ENCODE measurements at places on chromosomes 4 and X.

DNA sequence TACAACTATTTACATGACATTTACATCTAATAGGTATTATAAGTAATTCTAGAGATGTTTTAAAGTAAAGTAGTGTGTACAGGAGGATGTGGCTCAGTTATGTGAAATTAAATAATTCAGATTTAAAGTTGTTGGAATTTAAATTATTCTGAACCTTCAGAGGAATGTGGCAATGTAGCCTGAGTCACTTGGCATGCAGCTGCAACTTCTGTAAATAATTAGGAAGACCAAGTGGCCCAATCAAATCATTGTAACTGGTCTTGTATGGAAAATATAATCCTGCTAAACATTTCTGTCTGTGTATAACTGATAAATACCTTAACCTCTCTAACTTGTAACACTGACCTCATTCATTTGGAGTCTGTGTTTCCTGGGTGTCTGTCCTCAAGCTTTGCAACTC lies 828.9 kb downstream of the GLUD2 start:
- no peak for DNase-seq

- DNase-seq = no peak
Observed at GRCh38 chrX:7074148-7074907, 73.2 kb upstream of the STS start.

- no peak for DNase-seq
Observed at GRCh38 chrX:43016021-43016420, 238.1 kb upstream of the PPP1R2C start.

GRCh38 chr4:75907966-75908365 lies 5.7 kb upstream of the PPEF2 start:
- DNase-seq = no peak

- DNase-seq = no peak
Observed at GRCh38 chrX:78957768-78958130, 12.6 kb downstream of the P2RY10 start.

GRCh38 chr4:152258804-152259708 lies 276.8 kb downstream of the FBXW7 start:
- DNase-seq = no peak

- no peak for DNase-seq
Observed at GRCh38 chr4:85986266-85986665, 373.6 kb downstream of the MAPK10 start.

DNA sequence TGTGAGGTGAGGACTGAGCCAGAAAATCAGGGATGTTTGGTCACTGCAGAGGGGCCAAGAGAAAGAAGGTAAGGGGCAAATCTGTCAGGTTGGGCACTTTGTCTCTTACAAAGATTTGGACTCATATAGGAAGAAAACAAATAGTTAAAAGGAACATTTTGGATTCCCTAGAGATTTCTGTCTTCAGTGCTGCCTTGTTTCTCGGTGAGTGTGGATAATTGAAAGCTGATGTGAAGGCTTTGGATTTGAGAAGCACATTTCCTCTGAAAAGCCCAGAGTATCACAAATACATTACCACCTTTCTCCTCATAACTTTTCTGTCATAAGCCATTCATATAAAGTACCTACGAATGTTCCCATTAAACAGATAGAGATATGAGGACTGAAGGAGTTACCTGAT lies 107.5 kb downstream of the ATG4A start:
- DNase-seq = no peak

- no peak for DNase-seq
Observed at GRCh38 chr4:11149612-11150259, 279.0 kb downstream of the HS3ST1 start.

DNA sequence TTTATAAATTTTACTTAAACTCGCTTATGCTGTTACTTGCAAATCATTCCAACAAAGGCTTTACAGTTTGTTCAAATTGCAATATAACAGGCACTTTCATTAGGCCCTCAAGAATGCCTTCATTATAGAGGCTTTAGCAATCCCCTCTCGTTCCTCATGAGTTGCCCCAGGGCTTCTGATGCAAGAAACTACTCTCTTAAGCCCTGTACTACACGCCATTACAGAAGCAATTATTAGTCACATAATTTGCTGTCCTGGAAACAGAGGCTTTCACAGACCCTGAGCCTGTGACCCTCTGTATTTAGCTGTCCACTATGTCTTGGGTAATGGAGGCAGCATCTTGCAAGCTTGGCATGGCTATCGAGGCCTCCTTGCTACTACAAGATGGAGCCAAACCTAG lies 965.9 kb upstream of the DIAPH2 start:
- no peak for DNase-seq

GRCh38 chr4:100797791-100798190 lies 280.0 kb upstream of the EMCN start:
- DNase-seq = no peak

GRCh38 chr4:40840255-40840984 lies 90.7 kb downstream of the NSUN7 start:
- no peak for DNase-seq

DNA sequence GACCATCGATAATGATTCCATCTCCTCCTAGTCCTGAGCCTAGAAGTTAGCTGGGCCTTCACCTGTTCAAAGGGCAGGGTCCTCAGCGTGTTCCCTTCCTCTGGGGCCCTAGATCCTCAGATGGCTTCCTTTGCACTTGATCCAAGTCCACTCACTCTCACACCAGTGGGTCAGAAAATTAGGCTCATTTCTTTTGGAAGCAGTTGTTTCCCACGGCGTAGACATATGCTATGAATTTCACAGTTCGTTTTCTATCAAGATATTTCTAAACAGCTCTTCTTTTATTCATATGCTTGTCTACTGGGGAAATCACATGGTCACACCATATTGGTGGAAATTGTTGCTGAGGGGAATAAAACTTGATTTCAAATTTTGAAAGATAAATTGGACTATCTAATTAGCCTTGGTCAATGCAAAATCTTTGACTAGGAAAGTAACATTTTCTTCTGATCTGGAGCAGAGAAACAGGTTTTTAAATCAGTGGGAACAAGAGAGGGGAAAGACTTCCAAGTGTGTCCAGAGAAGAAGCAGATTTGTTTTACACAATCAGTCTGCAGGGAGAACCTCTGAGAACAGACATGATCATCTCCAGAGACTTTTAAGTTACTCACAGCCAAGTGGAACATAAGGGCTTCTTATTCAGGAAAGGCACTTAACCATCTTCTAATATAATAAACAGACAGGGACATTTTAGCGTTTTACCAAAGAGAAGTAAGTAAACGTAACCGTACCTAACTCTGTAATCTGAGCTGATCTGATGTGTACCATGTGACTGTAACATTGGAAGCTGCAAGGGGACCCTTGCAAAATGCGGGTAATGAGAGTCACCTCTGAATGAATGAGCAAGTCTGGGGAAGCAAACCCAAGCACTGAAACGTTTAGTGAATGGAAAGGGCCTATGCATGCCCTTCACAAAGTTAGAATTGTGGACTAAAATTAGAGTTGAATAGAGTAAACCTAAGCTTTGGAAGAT lies 455.7 kb upstream of the FAT1 start:
- no peak for DNase-seq
